ENCODE measurements at places on chromosomes 4 and X.

GRCh38 chr4:87745064-87745807, 54.1 kb upstream of the IBSP start:
- DNase-seq = peak; percentile 16

DNA sequence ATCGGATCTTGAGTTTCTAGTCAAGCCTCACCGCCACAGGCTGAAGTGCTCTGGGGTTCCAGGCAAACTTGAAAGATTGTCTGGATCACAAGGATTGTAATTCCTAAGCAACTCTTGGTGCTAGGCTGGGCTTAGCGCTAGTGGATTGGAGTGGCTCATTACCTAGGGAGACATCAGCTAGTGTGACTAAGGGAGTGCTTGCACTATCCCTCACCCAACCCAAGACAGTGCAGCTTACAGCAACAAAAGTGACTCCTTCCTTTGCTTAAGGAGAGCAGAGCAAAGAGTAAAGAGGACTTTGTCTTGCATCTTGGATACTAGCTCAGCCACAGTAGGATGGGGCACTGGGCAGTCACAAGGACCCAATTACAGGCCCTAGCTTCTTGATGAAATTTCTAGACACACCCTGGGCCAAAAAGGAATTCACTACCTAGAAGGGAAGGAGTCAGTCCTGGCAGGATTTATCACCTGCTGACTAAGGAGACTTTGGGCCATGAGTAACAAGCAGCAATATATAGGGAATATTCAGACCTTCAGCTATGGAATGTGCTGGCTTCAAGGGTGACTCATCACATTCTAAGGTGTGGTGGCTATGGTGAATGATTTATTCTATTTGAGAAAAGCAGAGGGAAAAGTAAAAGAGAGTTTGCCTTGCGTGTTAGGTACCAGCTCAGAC, 1212.4 kb downstream of the PCDH18 start:
- DNase-seq = no peak

- DNase-seq = no peak
Measured at GRCh38 chr4:113447769-113448168, 313.8 kb downstream of the CAMK2D start.

DNA sequence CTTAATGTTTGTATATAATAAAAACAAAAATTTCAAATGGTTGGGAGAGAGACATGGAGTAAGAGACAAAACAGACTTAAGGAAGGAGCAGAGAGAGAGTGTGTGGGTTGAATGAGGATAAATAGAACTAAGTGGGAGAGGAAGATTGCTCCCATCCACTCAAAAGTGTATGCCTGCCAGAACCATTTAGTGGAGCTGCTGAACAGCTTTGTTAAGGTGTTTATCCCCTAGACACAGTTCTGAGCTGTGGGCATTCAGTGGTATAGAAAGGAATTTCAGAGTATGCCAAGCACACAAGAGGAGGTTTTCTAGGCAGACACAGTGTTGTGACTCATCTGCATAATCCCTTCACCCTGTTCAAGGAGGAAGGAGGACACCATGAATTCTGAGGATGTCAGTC, 508.6 kb upstream of the EPHA5 start:
- DNase-seq = no peak

- DNase-seq = no peak
Measured at GRCh38 chr4:141739636-141740035, 103.3 kb downstream of the IL15 start.

- no peak for DNase-seq
Measured at GRCh38 chr4:75042601-75043208, 109.8 kb downstream of the PARM1 start.

DNA sequence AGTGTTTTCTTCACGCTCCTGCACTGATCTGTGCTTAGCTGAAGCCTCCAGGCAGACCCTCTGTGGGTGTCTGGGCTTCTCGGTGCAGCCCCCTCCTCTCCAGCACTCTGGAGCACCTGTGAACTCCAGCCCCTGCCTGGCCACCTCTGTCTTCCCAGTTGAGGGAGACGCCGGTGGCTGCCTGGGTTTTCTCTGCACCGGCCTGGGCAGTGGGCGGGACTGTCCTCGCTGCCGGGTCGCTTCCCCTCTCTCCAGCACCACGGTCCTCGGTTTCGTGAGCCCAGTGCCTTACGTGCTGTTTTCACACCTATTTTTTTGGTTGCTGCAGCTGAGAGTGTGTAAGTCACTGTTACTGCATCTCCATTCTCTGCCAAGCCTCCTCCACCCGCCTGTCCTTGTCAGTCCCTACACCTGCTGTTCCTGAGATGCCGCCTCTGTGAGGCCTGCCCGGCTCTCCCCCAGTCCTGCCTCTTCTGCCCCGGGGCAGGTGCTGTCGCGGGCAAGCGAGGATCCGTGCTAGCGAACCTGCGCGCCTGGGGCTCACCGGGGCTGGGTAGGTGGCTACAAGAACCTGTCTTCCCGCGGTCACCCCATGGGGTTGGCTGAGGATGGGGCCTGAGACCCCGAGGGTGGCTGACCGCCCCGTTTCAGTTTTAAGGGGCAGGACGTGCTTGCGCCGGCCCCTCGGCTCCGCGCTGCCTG, 2.4 kb upstream of the FGFRL1 start:
- DNase-seq = peak; percentile 52

GRCh38 chr4:152780267-152780778, 569 bp downstream of the ARFIP1 start:
- DNase-seq = no peak

DNA sequence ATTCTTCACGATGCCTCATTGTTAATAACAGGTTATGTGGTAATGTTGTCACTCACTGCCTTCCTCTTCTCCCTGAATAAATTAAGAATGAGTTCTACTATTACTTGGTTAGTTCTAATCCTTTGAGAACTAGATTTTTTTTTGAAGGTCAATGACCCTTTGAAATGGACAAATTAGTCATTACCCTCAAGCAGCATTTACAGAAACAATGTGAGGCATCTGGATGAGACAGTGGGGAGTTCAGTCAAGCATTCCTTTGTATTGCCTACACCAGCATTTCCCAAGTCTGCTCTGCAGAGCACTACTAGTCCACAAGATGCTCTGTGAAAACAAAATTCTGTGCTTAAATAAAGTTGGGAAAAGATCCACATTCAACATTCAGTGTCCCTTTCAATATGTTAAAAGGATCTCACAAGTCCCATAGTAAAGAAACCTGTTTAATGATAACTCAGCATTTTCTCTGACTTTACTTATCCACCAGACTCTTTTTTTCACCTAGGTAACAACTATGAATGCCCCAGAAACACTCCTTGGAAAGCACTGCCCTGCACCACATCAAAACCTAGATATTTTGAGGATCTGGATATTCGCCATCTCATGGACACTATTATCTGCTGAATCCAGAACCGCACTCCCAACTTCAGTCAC, 60.6 kb downstream of the CHRDL1 start:
- DNase-seq = no peak

GRCh38 chr4:138627096-138627495, 384.9 kb upstream of the SLC7A11 start:
- DNase-seq = no peak

GRCh38 chr4:186032259-186032658, 36.7 kb upstream of the TLR3 start:
- no peak for DNase-seq

GRCh38 chr4:13537011-13537831, 7.1 kb downstream of the NKX3-2 start:
- DNase-seq = no peak

DNA sequence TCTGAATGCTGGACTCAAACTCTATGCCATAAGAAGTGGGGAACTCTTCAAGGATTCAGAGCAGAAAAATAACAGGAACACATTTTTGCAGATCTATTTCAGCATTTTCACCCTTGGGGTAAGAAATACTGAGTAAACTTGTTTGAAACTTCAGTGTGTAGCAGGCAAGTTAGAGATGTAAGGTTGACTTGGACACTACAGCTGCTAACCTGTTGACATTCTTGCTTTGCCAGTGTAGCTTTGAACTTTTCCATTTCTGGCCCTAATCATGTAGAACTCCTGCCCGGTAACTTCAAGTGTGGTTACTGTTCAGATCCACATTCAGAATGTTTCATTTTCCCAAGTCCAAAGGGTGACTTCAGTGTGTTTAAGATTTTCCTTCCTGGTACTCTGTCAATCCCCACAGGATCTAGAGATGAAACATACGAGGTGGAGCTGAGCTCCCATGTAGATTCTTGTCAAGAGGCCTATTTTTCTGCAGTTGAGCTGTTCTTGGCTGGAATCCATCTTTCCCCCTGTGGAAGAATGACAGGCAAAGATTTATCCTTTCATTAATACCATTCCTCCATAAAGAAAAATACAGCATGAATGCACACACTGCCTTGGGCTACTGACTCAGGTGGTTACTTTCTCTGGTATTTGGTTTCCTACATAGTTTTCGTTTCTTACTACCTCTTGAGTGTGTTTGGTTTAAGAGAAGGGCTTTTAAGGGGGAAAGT, 34.1 kb downstream of the FHDC1 start:
- DNase-seq = no peak

DNA sequence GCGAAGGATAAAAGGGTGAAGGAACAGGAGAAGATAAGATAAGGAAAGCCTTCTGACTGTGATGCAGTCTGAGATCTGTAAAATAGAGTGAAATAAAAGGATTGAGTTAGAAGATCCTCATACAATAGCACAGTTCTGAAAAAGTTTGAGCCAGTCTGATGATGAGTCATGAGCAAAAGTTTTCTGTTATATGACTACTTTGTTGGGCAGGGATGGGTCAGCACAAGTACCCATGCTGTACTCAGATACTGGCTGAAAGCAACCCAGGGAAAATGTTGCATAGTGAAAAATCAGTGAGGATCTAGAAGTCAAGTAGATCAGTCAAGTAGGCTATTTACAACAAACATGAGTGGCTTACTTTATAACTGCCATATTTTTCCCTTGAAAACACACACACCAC, 253.5 kb downstream of the PCDH10 start:
- DNase-seq = no peak

DNA sequence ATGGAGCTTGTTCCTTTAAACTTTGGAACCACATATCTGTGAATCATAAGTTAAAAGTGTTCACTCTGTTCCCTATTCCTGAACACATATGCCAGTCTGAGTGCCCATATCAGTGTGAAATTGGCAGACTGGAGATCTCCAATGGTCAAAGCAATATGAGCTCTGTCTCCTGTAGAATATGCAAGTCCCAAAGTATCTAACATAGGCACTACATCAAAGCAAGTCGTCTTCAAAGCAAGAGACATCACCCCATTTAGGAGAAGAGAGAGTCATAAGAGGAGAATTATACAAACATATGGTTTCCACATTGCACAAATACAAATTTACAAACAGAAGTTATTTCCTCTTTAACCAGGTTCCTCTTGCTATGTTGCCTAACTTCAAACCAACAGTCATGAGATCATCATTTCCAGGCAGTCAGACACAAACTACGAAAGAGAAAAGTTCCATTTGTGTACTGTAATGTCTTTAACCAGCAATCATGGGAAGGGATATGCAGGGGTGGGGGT, 9.9 kb upstream of the GK start:
- DNase-seq = no peak

GRCh38 chr4:165410214-165410613, 31.4 kb downstream of the CPE start:
- no peak for DNase-seq

- DNase-seq = no peak
Measured at GRCh38 chr4:105135785-105136184, 10.9 kb upstream of the TET2 start.

- no peak for DNase-seq
Measured at GRCh38 chrX:74080165-74080564, 223.8 kb upstream of the ZCCHC13 start.

- DNase-seq = no peak
Measured at GRCh38 chr4:74218201-74218600, 60.3 kb downstream of the MTHFD2L start.

- DNase-seq = peak; percentile 94
Measured at GRCh38 chr4:24488399-24489164, 95.8 kb downstream of the DHX15 start.

- DNase-seq = no peak
Measured at GRCh38 chr4:150078579-150079080, 385 bp downstream of the DCLK2 start.

DNA sequence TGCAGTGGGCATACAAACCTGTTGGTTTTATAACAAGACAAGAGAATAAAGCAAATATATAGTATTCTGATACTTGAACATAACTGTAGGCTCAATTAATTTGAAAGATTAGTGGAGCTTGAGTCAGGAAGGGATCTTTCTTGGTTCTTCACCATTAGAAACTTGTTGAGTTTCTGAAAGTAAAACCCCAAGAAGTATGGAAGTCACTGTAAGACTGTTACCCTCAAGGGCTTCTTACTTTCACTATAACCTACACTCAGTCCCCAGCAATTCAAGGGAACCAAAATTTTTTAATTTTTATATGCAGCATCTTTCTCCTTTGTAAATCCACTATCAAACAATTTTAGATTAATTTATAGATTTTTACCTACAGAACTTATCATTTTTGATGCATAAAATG, 2019.2 kb upstream of the ADGRL3 start:
- no peak for DNase-seq
